Glutamatergic neuron (in vitro differentiated cells): ENCODE measurements at places on chromosomes 16 and 17.

DNA sequence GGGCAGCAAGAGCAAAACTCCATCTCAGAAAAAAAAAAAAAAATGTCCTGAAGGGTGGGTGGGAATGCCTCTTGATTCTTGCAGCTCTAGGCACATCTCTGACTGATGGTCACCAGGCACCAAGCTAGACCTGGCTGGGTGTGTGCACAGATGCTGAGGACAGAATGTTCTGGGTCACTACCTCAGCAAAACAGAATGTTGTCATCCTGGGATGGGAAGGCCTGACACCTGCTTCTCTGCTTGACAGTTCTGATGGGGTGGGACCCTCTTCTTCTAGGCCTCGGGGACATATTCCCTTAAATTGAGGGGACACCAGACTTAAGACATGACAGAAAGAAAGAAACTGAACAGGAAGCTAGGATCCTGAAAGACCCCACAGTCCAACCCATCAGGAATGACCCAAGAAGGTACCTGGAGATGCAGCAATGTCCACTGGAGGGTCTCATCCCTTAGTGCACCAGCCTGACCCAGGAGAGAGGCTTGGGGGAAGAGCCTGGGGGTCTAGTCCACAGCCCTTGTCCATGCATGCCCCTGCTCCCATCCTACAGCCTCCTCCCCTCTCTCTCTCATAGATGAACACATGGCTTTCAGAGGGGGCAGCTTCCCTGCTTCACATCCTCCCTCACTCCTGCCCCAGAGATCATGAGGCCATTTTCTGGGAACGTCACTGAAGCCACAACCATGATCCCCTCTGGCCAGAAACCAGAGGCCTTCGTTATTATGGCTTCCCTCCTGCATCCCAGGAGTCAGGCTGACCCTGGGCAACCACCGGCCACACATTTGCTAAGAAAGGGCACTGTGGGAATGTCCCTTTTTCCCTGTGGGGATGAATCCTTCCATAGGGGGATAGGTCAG is 3.8 kb upstream of the STAT5B start:
- H3K36me3 ChIP-seq = peaks cover 4% of the 10 kb centered on the region
- peaks cover 8% of the 10 kb centered on the region for H3K4me1 ChIP-seq
- peaks cover 14% of the 10 kb centered on the region for H3K27me3 ChIP-seq
- H3K27ac ChIP-seq = no peak overlapping the region

- peak overlapping the region; percentile 92 for H3K4me3 ChIP-seq
- no peak for DNase-seq
- H3K27me3 ChIP-seq = peaks cover 16% of the 10 kb centered on the region
- peaks cover 20% of the 10 kb centered on the region for H3K4me1 ChIP-seq
- peaks cover 4% of the 10 kb centered on the region for H3K36me3 ChIP-seq
Measured at GRCh38 chr16:2008009-2008526, 1.6 kb downstream of the ZNF598 start.

DNA sequence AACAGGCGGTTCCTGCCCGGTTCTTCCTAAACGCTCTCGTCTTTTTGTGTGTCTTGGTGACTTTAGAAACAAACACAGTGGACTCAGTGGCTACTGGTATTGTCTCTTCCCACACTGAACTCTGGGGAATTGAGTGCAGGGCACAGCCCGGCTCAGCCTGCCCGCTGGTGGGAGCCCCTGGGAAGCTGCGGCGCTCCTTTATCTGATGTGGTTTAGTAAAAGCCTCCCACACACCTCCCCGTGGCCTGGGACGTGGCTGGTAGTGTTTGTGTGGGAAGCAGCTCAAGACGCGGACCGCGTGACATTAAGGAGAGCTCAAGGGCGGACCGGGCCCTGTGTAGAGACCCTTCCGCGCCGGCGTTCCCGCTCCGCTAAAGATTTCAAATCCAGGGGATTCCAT is 55.4 kb upstream of the PVALEF start:
- no peak overlapping the region for H3K27ac ChIP-seq
- H3K36me3 ChIP-seq = no peaks in the 10 kb centered on the region
- peaks cover 12% of the 10 kb centered on the region for H3K4me1 ChIP-seq
- H3K27me3 ChIP-seq = peaks cover 9% of the 10 kb centered on the region
- no peak overlapping the region for H3K4me3 ChIP-seq
- no peak for DNase-seq

DNA sequence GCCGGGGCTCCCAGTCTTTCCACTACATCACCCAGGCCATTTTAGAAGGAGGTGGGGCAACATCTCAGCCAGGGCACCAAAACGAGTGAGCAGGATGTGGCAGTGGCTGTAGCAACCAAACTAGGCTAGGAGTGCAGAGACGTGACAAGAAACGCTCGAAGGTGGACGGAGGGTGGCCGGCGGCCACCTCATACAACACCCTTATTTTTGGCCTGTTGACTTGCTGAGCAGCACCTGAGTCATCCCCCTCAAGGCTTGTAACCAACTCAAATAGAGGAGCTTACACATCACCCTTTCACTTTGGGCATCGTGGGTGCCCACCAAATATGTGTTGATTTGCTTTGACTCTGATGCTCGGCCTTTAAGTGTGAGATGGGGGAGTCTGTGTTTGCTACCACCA is 23.7 kb upstream of the SOX9 start:
- H3K4me1 ChIP-seq = no peaks in the 10 kb centered on the region
- H3K27me3 ChIP-seq = peaks cover 2% of the 10 kb centered on the region
- no peak for DNase-seq

DNA sequence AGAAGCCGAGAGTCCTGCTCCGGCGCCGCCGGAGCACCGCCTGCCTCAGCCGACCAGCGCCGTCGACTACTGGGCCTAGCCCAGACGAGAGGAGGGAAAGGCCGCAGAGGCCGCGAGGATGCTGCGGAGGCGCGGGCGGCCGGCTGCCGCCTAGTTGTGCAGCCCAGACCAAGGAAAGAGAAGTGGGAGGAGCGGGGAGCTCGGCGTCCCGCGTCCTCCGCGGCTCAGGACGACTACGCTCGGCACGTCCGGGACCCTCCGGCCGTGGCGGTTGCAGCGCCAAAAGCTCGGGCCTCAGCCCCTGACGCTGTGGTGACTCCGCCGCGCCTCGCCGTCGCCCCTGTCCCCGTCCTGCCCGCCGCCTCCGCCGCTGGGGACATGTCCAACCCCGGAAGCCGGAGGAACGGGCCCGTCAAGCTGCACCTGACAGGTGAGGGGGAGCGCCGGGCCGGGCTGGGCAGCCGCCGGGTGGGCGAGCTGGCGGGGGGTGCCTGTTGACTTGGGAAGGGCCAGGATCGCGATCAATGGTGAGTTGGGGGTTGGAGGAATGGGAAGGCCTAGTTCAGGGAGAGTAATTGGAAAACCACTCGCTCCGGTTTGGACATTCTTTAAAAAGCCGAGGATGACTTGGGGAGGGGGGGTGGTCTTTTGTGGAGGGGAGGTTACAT is 37.7 kb downstream of the RNF135 start:
- H3K36me3 ChIP-seq = peaks cover 4% of the 10 kb centered on the region
- H3K4me3 ChIP-seq = peak overlapping the region; percentile 82
- H3K4me1 ChIP-seq = no peaks in the 10 kb centered on the region

DNA sequence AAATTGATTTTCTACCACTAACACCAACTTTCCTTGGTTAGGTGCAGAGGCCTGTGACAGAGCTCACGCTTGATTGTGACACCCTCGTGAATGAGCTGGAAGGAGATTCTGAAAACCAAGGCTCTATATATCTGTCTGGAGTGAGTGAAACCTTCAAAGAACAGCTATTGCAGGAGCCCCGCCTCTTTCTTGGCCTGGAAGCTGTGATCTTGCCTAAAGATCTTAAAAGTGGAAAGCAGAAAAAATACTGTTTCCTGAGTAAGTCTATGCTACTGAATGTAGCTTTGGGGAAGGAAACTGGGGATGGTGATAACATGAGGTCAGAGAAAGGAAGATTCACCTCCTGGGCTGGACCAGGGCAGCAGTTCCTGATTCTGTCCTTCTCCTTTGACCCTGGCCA is 38.3 kb downstream of the REXO5 start:
- no peak overlapping the region for H3K27ac ChIP-seq
- no peaks in the 10 kb centered on the region for H3K27me3 ChIP-seq
- H3K4me3 ChIP-seq = no peak overlapping the region
- H3K4me1 ChIP-seq = no peaks in the 10 kb centered on the region
- no peaks in the 10 kb centered on the region for H3K36me3 ChIP-seq

DNA sequence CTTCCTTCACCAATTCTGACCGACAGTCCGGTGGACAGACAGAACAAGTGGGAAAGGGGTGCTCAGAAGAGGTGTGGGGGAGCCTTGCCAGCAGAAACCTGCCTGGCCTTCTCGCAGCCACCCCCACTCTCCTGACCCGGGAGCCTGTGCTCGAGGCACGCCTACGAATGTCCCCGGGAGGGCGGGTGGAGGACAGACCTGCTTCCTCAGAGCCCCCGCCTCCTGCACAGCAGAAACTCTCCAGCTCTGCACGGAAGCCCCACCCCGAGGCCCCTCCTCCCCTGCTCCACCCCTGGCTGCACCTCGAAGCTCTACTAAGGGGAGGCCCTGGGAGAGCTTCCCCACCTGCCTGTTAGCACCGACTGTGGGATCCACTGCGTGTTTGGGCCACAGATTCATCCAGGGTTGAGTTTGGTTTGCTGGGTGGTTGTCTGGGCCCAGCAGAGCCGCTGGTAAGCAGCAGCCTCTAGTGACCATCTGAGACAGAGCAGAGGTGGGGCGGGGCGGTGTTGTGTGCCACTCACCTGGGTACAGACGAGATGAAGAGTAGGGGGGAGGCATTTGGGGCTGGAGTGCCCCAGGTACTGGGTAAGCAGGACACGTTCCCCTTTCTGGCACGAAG is 6.2 kb downstream of the TAF1C start:
- no peak overlapping the region for H3K4me3 ChIP-seq
- H3K36me3 ChIP-seq = no peaks in the 10 kb centered on the region
- no peak overlapping the region for H3K27ac ChIP-seq
- no peak for DNase-seq
- H3K27me3 ChIP-seq = no peaks in the 10 kb centered on the region

DNA sequence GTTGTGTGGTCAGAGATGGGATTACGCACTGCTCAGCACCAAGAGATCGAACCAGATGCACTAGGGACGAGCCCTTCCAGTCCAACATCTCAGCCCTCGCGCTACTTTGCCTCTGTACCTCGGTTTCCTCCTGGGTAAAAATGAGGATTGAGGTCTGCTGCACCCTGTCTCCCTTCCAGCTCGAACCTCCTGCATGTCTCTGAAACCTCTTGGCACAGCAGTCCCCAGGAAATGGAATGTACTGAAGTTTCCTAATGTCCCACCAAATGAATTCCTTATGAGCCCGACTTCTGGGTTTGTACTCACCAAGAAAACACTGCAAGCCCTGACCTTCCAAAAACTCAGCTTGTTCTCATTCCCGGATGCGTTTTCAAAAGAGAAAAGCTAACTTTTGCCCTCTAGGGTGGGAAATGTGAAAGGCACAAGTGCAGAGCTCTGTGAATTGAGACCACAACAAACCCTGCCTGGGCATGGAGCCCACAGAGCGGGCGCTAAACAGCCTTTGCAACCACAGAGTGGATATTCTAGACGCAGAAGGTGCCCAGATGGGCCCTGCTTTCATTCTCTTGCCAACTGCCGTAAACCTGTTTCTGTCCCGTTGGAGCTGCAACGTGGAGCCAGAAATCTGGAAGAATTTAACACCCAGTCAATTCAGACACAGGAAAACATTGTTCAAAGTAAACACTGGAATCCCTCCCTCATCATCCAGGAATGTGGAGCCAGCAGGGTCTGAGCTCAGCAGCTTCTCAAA is 10.3 kb downstream of the CDRT4 start:
- no peaks in the 10 kb centered on the region for H3K27me3 ChIP-seq
- H3K4me1 ChIP-seq = no peaks in the 10 kb centered on the region
- H3K27ac ChIP-seq = no peak overlapping the region
- H3K36me3 ChIP-seq = peaks cover 5% of the 10 kb centered on the region

DNA sequence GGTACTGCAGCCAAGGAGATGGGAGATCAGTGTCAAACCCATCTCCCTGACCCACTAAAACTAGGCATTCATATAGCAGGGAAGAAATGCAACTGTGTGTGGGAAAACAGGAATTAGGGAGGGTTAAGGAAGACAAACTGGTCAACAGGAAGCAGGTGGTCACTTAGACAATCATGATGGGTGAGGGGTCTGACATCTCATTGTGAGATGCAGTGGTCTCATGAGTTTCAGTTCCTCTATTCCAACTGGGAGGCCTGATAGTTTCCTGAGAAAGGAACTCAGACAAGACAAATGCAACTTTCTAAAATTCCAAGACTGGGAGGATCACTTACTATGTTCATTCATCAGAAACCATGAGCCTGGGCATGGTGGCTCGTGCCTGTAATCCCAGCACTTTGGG is 361.4 kb upstream of the C16orf82 start:
- no peaks in the 10 kb centered on the region for H3K27me3 ChIP-seq
- no peaks in the 10 kb centered on the region for H3K4me1 ChIP-seq
- no peak for DNase-seq
- no peak overlapping the region for H3K27ac ChIP-seq
- no peak overlapping the region for H3K4me3 ChIP-seq

GRCh38 chr17:67386965-67387551 is 10.0 kb downstream of the PITPNC1 start:
- no peak overlapping the region for H3K4me3 ChIP-seq
- DNase-seq = peak; percentile 85
- no peak overlapping the region for H3K27ac ChIP-seq
- peaks cover 9% of the 10 kb centered on the region for H3K4me1 ChIP-seq
- H3K27me3 ChIP-seq = no peaks in the 10 kb centered on the region
- H3K36me3 ChIP-seq = no peaks in the 10 kb centered on the region

DNA sequence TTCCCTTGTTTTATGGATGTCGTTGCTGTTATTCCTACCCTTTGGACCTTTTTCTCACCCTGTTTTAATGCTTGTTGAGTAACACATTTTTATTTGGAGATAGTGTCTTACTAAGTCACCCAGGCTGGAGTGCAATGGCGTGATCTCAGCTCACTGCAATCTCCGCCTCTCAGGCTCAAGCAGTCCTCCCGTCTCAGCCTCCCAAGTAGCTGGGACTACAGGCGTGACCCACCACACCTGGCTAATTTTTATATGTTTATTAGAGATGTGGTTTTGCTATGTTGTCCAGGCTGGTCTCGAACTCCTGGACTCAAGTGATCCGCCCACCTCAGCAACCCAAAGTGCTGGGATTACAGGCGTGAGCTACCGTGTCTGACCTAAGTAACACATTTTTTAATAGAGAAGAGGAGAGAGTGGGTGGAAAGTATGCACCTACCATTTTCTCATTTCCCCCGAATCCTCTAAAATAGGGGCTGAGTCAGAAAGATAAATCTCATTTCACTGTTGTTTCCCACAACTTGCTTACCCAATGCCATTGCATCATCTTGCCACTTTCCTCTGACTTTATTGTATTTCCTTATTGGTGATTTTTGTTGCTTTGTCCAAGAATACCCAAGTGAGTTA is 7.0 kb downstream of the DHX40 start:
- no peaks in the 10 kb centered on the region for H3K4me1 ChIP-seq
- no peak for DNase-seq
- no peak overlapping the region for H3K27ac ChIP-seq

- no peaks in the 10 kb centered on the region for H3K4me1 ChIP-seq
- H3K27me3 ChIP-seq = peaks cover 1% of the 10 kb centered on the region
Measured at GRCh38 chr16:24635900-24636610, 93.4 kb upstream of the TNRC6A start.

DNA sequence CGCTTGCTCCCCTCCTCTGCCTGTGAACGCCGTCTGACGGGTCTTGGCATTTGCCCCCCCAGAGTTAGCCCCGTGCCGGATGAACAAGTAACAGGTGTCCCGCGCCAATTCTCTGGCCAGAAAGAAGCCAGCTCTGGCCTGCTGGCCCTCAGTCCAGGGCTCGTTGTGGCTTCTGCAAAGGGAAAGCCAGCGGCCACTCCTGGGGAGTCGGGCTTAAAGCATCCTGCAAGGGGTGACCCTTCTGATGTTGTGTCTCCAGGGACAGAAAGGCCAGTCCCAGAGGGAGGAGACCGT is 18.4 kb upstream of the OSGIN1 start:
- H3K4me3 ChIP-seq = no peak overlapping the region
- H3K27ac ChIP-seq = no peak overlapping the region
- DNase-seq = no peak
- no peaks in the 10 kb centered on the region for H3K36me3 ChIP-seq
